NCI-H2029 treated with DMSO at 0.1 percent for 48 hours (cell line): ENCODE measurements at places on chromosomes 13 and 19.
A peak's percentile ranks its signal among the peaks of the same experiment; 100 is the strongest.

DNA sequence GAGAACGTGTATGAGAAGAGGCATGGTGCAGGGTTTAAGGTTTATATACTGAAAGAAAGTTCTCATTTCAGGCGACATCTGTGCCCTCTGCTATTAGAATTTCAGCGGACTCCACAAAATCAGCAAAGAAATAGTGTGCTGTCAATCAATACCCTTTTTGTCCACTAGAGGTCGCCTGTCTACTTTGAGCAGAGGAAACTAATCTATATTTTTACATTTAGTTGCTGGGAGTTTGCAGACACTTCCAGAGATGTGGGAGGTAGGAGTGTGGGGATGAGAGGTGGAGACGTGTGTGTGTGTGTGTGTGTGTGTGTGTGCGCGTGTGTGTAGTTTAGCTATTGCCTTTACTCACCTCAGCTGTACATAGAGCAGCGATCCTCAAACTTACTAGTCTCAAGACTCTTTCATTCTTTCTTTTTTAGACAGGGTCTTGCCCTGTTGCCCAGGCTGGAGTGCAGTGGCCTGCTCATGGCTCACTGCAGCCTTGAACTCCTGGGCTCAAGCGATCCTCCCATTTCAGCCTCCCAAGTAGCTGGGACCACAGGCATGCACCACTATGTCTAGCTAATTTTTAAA lies 9.7 kb downstream of the INAFM1 start:
- peak; percentile 62 for DNase-seq

- DNase-seq: no peak
Measured at GRCh38 chr13:97366172-97366688, 67.7 kb upstream of the RAP2A start.

GRCh38 chr13:42645717-42646116 lies 71.8 kb downstream of the TNFSF11 start:
- no peak for DNase-seq

DNA sequence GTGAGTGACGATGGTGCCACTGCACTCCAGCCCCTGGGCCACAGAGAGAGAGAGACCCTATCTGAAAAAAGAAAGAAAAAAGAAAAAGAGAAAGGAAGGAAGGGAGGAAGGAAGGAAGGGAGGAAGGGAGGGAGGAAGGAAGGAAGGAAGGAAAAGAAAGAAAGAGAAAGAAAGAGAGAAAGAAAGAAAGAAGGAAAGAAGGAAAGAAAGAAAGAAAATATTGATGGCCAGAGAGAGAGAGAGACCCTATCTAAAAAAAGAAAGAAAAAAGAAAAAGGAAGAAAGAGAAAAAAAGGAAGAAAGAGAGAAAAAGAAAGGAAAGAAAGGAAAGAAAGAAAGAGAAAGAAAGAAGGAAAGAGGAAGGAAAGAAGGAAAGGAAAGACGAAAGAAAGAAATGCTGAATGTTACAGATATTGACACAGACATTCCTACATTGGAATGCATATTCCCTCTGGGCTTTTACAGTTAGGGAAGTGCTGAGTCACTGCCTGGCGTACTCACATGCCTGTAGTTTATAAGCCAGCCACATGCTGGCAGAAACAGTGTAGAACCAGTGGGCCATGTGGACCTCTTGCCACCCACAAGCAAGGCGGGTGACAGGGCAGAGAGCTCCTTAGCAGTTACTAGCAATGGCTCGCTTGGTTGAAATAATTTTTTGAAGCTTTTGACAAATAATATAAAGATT lies 34.6 kb upstream of the SLC46A3 start:
- DNase-seq: no peak

DNA sequence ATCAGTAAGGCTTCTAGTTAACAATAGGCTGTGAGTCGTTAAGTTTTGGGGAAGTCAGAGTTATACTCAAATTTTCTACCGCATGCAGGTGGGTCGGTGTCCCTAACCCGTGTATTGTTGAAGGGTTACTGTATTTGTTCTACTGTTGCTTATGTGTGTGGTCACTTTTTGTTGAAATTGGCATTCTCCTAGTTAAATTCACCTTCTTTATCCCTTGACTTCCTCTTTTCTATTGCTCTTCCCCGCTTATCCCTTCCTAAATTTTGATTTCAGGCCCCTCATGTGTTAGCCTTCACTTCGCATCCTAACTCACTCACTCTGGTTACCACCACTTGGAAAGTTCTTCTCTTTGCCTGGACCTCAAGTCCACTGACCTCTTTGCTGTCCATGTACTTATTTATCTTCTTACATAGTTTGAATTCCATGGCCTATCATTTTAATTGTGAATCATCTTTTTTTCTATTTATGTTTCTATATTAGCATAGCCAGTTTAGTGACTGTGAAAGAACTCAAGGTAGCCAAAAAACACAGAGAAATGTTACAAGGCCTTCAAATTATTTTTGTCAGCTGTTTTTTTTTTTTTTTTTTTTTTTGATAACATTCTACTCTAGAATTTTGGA lies 52.9 kb downstream of the NDFIP2 start:
- no peak for DNase-seq

GRCh38 chr13:63139277-63139676 lies 1723.6 kb upstream of the PCDH20 start:
- DNase-seq: no peak

DNA sequence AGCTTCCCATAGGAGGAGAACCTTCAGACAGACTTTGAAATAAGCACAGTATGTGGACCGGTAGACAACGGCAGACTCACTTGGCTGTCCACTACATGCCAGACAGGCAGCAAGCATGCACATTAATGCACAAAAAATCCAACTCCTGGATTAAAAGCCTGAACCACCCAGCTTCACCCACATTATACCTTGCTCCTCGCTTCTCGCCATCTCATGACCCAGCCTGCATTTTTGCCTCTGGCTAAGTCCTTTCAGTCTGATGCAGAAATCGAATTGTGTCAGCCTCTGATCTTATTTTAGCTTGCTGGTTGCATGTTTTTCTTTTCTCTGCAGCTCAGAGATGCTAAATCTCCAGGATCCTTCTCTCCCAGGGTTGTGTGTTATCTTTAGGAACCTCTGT lies 358.7 kb downstream of the RFC3 start:
- DNase-seq: no peak

DNA sequence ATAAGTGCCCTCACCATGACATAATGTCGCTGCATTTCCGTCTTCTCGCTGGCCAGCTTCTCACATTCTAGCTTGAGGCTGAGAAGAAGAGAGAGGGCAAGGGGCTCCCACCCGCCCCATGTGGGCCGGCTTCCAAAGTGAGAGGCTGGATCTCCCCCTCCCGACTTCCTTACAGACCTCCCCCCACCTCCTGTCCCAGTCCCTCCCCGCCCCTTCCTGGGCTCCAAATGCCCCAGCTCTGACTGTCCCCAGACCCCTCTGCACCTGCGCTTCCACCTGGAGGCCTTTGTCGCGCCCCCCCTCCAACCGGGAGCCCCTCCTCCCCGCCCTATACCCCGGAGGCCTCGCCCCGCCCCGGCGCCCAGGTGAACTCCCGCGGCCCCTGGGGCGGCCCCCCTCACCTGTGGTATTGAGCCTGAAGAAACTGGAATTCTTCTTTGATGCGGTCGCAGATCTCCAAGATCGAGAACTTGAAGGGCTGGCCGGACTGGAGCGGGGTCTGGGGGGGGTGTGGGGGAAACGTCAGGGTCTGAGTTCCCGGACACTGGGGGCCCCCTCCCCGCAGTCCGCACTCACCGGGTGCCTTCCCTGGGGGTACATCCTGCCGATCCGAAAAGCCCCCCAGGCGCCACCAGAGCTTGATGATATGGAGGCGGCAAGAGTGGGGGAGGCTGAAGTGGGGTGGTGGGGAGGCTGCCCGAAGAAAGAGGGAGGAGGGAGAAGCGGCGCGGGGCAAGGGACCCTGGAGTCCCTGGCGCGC lies 595 bp downstream of the TLE2 start:
- DNase-seq: no peak

GRCh38 chr13:101977475-101977874 lies 424.4 kb downstream of the FGF14 start:
- DNase-seq: peak; percentile 1
